Spinal cord (tissue), 10 donors: ENCODE measurements at places on chromosomes 3 and 15.
A peak's percentile ranks its signal among the peaks of the same experiment; 100 is the strongest.

- DNase-seq, result no peak
Measured at GRCh38 chr3:71629711-71630110, 46.2 kb upstream of the FOXP1 start.

GRCh38 chr3:186600896-186601295 is 12.0 kb upstream of the AHSG start:
- no peak for DNase-seq

- DNase-seq, result no peak
Measured at GRCh38 chr15:24880663-24881062, 74.1 kb upstream of the SNRPN start.

GRCh38 chr3:136632625-136633081 is 119.5 kb downstream of the STAG1 start:
- DNase-seq, result no peak

- no peak for DNase-seq
Measured at GRCh38 chr3:43779850-43780249, 89.1 kb downstream of the ABHD5 start.

GRCh38 chr3:78764634-78765033 is 1003.2 kb downstream of the ROBO1 start:
- DNase-seq, result no peak

GRCh38 chr3:152381881-152382295 is 113.2 kb downstream of the MBNL1 start:
- DNase-seq, result no peak

DNA sequence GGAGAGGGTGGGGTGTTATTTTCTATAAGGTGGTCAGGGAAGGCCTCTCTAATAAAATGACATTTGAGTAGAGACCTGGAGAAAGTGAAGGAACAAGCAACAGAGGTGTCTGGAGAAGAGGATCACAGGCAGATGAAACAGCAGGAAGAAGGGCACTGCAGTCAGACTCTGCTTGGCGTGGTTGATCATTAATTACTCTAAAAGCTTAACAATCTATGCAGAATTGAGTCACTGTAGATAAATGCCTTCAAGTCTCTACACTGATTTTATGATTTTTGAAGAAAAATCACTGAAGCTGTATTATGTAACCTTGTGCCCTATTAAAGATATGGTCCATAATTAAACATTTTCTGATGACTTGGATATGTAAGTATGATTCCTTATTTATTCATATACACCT is 114.2 kb downstream of the TNIK start:
- DNase-seq, result no peak

DNA sequence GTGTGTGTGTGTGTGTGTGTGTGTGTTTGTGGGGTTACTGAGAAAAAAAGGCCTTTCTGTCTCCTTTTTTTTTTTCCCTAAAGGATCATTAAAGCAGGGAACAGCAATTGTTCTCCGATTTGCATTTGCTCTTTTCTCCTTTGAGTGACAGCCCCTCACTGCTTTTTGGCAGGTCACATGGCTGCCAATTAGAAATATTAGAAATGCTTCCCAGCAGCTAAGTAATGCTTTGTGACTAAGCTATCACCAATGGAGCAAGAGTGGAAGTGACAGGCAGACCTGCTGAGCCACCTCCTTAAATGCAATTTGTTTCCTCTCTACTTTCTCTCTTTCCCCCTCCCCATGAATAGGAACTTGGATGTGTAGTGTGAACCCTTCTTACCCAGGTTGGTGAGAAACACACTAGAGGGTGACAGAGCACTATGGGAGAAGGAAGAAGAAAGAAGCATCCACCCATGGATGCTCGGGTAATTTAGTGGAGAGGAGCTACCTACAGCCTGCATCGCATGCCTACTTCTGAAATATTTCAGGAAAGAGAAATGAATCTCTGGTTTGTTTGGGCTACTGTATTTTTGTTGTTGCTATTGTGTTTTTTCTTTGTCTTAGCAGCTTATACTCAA is 165.2 kb upstream of the PDZRN3 start:
- DNase-seq, result peak; percentile 36

- DNase-seq, result no peak
Measured at GRCh38 chr3:45252826-45253225, 26.7 kb upstream of the TMEM158 start.

GRCh38 chr3:174268586-174268985 is 590.5 kb upstream of the NAALADL2 start:
- no peak for DNase-seq
